Left renal pelvis (tissue), 4 donors: ENCODE measurements at places on chromosomes 3 and 15.

DNA sequence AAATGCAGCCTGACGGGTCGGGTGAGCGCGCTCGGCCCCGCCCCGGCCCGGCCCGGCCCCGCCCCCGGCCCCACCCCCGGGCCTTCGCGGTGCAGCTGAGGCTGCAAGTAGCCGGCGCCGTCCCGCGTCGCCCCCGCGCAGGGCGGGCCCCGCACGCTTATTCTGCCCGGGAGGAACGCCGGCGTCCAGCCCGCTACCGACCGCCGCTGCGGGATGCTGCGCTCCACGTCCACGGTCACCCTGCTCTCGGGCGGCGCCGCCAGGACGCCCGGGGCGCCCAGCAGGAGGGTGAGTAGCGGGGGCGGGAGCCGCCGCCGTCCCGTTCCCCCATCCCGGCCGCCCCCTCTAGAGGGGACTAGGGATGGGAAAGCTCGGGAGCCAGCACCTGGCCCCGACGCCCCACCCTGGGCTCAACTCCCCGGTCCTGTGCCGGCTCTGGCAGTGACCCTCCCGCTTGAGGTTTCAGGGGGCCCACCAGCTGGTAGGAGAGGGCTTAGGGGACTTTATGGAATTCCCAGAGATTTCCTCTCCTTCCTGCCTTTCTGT, at the start of gene MYZAP:
Gene MYZAP (plus strand): TSS at position 83 of the 546 bp plus-strand sequence. CDS start 131 bp downstream, at position 214.
- DNase-seq, result no peak

GRCh38 chr3:71641674-71642073, 58.1 kb upstream of the FOXP1 start:
- no peak for DNase-seq

GRCh38 chr15:98324341-98324970, 323.9 kb upstream of the IGF1R start:
- no peak for DNase-seq

GRCh38 chr3:188979248-188979647, 192.5 kb upstream of the TPRG1 start:
- DNase-seq, result no peak

DNA sequence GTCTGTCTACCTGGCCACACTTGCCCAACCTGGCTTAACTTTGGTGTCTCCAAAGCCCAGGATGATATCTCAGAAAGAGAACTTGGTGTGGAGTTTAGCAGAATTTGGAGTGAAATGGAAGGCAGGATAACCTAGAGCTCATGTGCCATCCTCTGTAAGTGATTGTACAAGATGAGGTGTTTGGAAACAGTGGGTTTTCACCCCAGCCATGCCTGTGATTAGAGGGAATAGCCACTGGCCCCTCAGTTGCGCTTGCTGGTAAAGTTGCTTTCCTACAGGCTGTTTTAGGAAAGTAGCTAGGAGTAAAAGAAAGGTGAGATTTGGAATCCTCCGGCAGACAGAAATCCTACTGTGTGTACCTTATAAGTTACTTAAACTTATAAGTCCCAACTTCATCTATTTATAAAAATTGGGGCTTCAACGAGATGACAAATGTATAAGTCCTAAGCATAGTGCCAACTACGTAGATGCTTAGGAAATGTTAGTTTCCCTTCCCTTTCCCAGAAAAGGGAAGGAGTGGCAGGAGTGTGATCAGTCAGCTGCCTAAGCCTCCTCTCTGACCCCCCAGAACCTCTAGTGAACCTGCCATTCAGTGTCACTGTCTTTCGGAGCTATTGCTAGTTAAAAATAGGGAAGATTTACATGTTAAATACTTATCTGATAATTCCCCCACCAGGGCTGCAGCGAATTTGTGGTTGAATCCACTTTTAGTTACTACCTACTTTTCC, 13.4 kb upstream of the BMF start:
- no peak for DNase-seq

DNA sequence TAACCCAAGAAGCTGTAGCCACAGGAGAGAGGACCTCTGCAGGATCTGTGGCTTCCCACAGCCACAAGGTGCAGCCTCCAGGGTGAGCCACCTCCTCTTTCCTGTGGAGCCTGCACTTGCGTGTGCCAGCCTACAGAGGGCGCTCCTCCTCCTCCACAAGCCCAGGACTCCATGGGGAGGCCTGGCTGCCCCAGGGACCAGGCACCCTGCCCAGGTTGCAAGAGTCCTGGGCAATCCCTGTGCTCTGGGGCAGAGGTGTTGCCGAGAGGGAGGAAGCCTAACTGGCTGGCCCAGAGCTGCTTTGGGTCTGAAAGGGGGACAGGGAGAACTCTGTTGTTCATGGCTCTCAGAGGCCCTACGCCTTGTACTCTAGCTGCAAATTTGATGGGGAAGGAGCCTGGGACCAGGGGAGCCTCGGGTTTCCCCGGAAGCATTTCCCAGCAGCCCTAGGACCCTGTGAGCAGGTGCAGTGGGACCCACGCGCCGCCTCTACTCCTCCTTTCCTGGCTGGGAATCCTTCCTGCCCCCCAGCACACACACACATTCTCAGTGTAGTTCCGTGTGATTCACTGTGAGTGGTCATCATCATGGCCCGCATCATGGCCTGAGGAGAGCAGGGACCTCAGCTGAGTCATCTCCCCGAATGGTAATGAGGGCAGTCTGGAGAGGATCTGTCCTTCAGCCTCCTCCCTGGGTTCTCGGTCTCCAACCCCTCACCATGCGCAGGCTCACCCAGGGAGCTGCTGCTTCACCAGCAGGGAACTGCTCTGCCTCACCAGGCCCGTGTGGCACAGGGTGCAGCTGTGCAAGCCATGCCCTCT, 24.3 kb downstream of the TBC1D21 start:
- no peak for DNase-seq

DNA sequence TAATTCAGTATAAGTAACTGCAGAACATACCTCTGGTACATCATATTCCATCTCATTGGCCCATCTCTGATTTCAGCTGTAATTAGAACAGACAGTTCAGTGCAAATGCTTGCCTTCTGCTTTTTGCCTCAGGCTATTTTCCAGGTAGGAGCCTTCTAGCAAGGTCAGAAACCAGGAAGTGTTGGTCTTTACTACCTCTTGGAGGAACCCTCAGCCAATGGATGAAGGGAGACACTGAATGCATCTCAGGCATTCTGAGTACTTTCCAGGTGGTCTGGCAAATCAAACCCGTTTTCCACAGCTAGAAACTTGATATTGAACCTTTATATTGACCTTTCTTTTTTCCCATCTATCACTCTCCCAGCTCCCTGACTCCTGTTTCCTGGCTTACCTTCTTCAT, 348.5 kb upstream of the SOX2 start:
- no peak for DNase-seq

- DNase-seq, result no peak
Observed at GRCh38 chr3:66747261-66747660, 246.4 kb upstream of the LRIG1 start.

- no peak for DNase-seq
Observed at GRCh38 chr15:44219073-44219472, 24.0 kb upstream of the FRMD5 start.

DNA sequence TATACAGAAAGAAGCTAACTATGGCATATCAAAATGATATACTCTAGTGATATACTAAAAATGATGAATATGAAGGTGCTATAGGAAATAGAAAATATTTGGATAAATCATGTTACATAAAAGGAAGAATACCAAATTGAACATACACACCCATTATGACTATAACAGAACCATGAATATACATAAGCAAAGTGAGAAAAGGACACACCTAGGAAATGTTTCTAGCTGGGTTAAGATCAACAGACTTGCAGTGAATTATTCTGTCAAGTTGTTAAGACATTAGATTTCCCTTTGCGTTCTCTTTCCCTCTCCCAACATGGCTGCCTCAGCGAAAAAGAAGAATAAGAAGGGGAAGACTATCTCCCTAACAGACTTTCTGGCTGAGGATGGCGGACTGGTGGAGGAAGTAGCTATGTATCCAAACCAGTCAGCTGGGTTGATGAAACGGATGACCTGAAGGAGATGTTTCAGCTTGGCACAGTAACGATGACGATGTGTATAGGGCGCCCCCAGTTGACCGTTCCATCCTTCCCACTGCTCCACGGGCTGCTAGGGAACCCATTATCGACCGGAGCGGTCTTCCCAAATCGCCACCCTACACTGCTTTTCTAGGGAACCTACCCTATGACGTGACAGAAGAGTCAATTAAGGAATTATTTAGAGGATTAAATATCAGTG, 20.2 kb upstream of the PARP14 start:
- DNase-seq, result no peak

GRCh38 chr3:45453839-45454238, 65.5 kb downstream of the LARS2 start:
- no peak for DNase-seq

GRCh38 chr3:104066658-104067057, 1300.1 kb upstream of the ALCAM start:
- DNase-seq, result no peak

GRCh38 chr15:100394736-100395440, 53.1 kb upstream of the ADAMTS17 start:
- DNase-seq, result no peak

DNA sequence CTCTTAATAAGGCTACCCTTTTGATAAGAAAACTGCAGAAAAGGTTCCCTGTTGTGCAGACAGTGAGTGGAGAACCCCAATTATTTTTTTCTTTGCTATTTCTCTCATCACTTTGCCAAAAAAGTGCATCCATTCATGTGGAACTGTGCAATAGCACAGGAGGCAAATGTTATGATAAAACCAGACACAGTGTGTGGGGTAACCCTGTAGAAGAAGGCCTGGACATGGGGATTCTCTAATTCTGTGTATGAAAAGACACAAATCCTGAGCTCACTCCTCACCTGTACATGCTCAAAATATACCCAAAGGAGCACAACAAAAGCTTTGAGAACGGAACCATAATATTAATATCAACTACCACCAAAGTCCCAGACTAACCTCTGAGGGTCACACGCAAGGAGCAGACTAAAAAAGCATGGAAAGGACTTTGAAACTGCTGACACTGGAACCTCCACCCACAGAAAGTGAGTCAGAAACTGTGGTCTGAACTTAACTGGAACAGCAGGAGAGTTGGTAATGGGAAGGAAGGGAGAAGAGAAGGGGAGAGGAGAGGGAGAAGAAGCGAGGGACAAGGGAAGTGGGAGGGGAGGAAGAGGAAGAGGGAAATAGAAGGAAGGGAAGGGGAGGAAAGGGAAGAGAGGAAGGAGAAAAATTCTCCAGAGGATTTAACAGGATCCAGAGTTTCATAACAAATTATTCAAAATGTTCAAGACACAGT, 299.9 kb downstream of the TBC1D5 start:
- DNase-seq, result no peak

- DNase-seq, result no peak
Observed at GRCh38 chr15:36965570-36966342, 134.6 kb downstream of the MEIS2 start.

- no peak for DNase-seq
Observed at GRCh38 chr3:129348734-129349133, 70.1 kb downstream of the HMCES start.

GRCh38 chr15:42371096-42371495, 11.8 kb downstream of the CAPN3 start:
- no peak for DNase-seq

- DNase-seq, result no peak
Observed at GRCh38 chr15:23422099-23422945, 24.7 kb downstream of the GOLGA6L2 start.

DNA sequence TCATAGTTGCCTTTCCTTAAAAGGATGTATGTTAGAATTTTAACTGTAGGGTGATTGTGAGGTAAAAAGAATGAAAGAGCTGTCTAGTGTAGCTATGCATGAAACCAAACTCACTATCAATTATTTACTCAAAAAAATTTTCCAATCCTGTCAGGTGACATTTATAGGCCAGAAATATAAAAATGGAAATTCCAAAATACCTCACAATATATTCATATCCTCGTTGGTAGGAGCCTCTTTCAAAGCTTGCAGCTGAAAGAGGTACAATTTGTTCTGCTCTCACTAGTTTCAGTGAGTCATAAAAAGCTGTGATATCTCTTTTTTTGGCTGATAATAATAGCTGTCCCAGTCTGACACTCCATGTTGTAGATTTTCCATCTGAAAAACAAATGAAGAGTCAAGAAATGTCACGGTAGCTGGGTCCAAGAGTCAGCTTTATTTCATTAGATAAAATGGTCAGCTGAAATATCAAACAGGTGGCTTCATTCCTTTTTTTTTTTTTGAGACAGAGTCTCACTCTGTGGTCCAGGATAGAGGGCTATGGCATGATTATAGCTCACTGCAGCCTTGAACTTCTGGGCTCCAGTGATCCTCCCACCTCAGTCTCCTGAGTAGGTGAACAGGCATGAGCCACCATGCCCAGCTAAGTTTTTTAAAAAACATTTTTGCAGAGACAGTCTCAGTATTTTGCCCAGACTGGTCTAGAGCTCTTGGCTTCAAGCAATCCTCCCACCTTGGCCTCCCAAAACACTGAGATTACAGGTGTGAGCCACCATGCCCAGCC, 50.8 kb upstream of the XRN1 start:
- no peak for DNase-seq

DNA sequence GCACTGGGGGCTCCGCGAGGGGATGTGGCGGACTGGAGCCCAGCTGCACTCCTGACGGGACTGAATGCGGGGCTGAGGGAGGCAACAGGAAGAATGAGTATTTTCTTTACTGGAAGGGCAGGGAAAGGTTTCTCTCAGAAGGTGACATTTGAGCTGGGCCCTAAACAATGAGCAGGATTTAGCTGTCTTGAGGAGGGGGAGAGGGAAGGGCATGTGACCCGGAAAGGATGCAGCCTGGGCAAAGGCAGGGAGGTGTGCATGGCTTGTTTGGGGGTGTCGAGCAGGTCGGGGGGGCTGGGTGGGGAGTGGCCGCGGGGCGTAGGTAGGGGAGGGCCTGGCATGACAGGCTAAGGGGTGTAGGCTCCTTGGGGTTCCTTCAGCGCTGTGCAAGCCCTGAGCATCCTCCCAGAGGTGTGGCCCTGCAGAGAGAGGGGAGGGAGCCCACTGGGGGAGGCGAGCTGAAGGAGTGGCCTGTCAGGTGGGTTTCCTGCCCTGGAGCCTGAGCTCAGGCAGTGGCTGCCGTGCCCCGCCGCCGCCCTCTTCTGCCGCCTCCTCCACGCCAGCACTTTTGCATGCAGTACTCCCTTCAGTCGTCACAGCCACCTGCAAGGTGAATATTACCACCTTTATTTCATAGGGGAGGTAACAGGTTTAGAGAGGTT, 17.2 kb upstream of the ANKDD1A start:
- no peak for DNase-seq

DNA sequence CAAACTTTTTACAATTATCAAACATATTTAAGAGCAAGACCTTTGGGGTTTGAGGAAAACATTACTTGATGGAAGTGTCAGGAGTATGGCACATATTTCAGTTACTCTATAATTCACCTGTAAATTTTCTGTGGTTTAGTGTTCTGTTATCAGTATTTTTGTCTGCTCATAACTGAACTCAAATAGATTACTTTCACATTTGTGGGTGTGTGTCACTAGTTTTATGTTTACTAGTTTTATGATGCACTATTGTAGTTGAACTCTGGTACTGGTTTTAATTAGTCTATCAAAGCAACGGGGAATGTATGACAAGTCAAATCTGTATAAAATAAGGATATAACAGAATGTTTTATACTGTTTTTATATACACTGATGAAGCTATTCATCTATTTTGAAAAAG, 27.2 kb downstream of the OXSM start:
- DNase-seq, result no peak

- no peak for DNase-seq
Observed at GRCh38 chr3:190319660-190320059, 2.6 kb downstream of the CLDN1 start.

- DNase-seq, result no peak
Observed at GRCh38 chr3:195582947-195583346, 793 bp downstream of the APOD start.
